ENCODE measurements at places on chromosomes 7 and 10. TPM values are rescaled to one million over a fixed set of nuclear protein-coding genes. Genes with fewer than 3 reads are reported as not detected.

CCDC136 gene
- 3.3 TPM for total RNA-seq

VTI1A gene
- total RNA-seq: 36.8 TPM

CYP3A4 gene
- total RNA-seq: not detected

LIPJ gene
- 0.09 TPM for total RNA-seq

HYAL4 gene
- total RNA-seq: not detected

CADPS2 gene
- total RNA-seq: 22.6 TPM

HSPA12A gene
- 0.30 TPM for total RNA-seq

Measured in endothelial cell of umbilical vein (primary cell).